ENCODE measurements at places on chromosomes 4 and X. TPM values are rescaled to one million over a fixed set of nuclear protein-coding genes. Genes with fewer than 3 reads are reported as not detected.

UCP1 gene
- not detected for total RNA-seq

JADE3 gene
- total RNA-seq, result 1.3 TPM

HMGN5 gene
- total RNA-seq, result 1.2 TPM

TMEM271 gene
- total RNA-seq, result not detected

CTAG2 gene
- not detected for total RNA-seq

TMA16 gene
- total RNA-seq, result 37.7 TPM

SMC1A gene
- total RNA-seq, result 77.6 TPM

STK32B gene
- not detected for total RNA-seq

DSPP gene
- not detected for total RNA-seq

TSPAN7 gene
- 1.2 TPM for total RNA-seq

MTTP gene
- not detected for total RNA-seq

DNA sequence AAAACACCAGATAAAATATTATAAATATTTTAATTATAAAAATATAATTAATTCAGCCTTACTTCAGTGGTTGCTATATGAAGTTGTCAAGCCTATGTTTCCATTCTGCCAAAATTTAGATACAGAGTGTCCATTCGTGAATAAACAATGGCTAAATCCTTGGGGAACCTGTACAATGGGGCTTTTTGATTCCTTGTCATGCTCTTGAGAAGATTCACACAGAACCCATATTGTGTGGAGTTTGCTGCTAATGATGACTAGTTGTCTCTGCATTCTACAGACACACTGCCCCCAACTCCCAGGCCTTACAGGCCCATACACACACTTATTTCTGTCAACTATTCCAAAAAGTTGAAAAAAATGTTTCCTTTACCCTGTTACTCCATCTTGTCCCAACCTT is 33.4 kb upstream of the MAGEC2 start:
- ATAC-seq, result no peak

DNA sequence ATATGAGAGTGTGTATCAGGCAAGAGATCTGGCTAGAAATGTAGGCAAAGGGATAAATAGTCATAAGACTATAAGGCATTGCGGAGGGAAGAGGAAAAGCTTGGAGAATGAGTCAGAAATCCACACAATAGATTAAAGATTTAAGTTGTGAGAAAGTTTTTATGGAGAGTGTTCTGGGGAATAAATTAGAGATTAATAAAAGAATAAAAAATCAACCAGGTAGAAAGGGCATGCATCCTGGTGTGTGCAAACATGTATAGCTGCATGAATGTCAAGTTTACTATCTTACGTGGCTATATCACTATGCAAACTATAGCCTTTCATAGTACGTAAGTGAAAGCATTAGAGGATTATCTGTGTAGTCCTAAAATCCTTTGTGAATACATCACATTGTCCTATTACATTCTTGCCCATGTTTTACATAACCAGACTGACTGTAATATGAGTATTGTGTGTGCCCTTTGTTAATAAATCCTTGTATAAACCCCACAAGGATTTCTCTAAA is 36.9 kb downstream of the SNCA start:
- ATAC-seq, result no peak

DNA sequence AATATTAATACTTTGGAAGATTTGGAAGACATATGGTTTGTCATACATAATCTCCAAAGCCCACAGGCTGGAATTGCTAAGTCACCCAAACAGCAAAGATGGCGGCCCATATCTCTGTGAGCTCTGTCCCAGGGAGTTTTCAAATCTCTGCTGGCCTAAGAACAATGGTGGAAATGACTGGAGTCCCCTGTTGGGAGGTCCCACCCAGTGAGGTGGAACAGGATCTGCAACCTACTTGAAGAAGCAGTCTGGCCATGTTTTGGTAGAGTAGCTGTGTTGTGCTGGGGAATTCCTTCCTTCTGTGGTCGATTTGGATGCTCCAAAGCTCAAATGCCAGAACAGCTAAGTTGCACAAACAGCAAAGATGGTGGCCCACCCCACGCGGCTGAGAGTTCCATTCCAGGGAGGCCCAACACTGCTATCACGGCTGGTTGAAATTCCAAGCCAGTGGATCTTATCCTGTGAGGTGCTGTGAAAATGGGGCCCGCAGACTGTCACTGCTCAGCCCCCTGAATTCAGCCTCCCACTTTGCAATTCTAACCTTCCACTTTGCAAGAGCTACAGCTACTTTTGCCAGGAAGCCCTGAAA is 3.2 kb upstream of the UGT2B7 start:
- no peak for ATAC-seq

DNA sequence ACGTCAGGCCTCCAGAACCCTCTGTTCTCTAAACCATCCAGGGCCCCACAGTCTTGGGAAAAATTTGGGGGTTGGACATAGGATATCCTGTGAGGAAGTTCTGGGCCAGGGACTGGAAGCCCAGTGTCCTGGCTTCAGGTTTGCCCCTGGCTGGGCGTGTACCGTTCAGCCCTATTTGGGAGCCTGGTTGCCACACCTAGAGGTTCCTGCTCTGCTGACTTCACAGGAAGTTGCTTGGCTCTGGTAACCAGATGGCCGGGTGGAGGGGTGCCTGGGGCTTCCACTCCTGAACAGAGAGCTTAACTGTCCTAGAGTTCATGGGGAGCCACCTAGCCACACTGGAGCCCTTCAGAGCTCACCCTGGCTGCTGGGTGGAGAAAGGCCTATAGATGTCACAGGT is 1.1 kb downstream of the TAFAZZIN start:
- ATAC-seq, result peak; percentile 57

- no peak for ATAC-seq
These were observed 81.9 kb downstream of the FHDC1 start for GRCh38 chr4:153018031-153018430.

DNA sequence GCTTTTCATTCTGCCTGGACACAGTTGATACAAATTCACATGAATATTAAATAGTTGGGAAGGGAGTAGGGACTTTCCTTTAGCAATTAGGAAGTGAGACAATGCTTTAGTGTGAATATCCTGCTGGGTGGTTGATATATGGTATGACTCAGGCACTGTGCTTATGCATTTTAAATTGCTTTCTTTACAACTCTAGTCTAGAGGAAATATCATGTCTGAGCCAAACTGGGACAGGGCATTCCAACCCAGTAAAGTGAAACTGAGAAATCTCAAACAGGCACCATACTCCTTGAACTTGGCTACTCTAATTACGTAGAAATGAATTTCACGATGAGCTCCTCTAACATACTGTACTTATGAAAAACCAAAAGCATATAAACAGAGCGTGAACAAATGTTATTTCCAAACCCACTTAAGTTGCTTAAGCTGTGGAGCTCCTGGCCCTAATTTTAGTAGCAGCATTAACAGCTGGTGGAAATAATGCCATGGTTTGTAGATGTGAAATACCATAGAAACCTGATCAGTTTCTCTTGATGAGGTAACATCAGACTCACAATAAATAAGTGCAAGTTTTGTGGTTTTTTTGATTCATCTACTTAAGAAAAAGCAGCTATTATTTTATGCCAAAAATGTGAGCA is 242.9 kb upstream of the GK2 start:
- ATAC-seq, result peak; percentile 70

DNA sequence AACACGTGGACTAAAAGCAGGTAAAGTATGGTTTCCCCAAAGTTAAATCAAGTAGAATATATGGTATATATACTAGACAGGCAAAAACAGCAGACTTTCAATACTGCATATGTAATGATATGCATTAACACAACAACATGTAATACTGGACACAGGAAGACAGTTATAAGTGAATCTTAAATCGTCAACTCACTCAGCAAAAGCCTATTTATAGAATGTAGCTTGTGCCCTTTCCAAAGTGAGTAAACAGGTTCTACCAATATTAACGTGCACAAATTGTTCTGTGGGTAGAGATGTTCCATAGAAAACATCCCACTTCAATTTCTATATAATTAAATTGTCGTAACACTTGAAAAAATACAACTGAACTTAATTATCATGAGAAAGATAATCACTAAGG is 30.6 kb downstream of the FAM241A start:
- ATAC-seq, result no peak

DNA sequence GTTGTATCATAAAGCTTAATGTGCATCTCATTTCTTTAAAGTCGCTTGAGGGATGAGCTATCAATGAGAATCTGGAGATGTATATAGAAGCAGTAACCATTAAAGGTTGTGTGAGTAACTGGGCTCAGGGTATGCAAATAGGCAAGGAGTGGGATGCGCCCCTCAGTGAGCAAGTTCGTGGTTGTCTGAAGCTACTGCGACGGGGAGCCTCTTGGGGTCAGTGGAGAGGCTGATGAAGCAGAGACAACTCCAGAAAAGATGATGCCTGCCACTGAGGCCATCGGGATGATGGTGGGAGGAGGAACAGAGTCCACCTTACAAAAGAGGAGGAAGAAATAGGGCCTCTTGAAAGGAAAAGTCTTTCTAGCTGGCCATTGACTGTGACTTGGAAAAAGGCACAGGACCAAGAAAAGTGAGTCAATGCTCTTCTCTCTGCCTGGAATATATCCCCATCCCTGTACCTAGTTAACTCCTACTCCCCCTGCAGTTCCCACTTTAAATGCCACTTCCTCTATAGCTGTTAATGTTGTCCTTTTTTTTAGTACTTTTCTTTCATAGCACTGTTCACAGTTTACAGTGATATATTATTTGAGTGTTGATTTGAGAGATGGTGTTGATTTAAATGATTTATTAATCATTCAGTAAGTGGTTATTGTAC is 51.4 kb upstream of the LSM6 start:
- peak; percentile 87 for ATAC-seq

DNA sequence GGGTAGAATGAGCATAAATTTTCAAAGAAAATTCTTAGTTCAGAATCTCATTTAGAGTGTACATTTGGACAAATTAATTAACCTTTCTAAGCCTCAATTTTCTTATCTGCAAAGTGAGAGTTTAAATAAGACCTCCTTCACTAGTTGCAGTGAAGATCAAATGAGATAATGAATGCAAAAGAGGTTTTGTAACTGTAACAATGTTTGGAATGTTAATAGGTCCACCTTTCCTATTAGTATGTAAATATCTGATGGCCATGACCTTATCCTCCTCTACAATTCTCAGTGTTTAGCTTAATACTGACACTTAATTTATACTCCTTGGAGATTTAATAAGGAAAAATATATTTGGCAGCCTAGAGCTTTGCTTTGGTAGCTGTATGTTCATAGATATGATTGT is 138.8 kb downstream of the GABRG1 start:
- ATAC-seq, result no peak

DNA sequence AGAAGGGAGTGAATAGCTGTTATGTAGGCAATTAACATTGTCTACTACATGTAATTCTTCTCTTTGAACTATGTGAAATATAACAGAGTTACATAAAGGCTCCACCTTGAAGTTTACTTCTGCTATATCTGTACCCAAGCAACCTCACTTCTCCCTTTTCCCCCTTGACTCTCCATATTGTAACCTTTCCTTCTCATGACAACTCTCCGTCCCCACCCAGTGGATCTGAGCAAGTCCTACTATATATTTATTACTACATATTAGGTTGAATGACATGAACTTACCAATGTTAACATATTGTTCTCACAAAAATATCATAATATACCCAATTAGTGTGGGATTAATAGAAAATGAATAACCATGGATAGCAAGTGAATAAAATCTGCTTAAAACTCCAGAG is 93.2 kb upstream of the ATP8A1 start:
- no peak for ATAC-seq

Data from activated T-helper 17 cell treated with anti-CD3 and anti-CD28 coated beads, Interleukin-2, amount 50 U/mL, for 72 hours (primary cell).